GM23338 (cell line): ENCODE measurements at places on chromosomes 3 and 15. TPM values are rescaled to one million over a fixed set of nuclear protein-coding genes. Genes with fewer than 3 reads are reported as not detected.

DNA sequence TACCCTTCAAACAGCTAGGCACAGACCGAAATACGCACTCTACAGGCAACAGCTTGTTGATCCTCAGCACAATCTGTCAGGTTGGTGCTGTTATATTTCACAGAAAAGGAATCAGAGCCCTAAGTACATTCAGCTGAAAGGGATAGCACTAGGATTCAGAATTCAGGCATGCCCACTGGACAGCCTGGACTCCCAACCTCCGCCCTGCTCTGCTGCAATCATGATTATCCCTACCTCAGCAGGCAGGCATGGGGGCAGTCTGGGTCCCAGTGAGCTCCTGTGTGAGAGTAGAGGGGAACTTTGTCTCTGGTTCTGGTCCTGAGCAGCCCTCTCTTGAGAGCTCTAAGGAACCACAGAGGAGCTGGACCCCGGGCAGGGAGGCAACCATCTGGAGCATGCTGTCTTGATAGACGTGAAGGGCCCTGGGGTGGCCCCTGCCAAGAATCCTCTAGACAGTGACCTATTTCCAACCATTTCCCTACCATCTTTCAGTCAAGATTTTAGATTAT lies 23.4 kb upstream of the NOX5 start:
- no peak overlapping the region for H3K4me3 ChIP-seq
- peaks cover 10% of the 10 kb centered on the region for H3K4me1 ChIP-seq
- no peaks in the 10 kb centered on the region for H3K27me3 ChIP-seq

DNA sequence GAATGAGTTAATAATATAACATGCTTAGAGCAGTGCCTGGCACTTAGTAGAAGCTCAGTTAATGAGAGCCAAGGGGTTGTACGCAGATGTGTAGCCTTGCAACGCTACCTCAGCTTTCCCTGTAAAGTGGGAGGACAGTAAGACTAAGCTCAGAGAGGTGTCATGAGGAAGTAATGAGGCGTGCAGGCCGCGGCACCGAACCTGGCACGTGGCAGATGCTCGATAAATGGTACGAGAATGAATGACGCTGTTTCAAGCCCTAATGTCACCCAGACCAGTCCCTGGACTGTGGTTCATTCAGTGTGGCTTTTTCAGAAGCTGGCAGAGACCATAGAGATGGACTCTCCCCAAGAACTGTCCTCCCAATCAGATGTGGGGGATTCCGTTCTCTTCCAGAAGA lies 21.2 kb downstream of the GRIP2 start:
- no peaks in the 10 kb centered on the region for H3K4me1 ChIP-seq
- H3K27me3 ChIP-seq = no peaks in the 10 kb centered on the region
- H3K36me3 ChIP-seq = no peaks in the 10 kb centered on the region
- DNase-seq = no peak
- H3K4me3 ChIP-seq = no peak overlapping the region

Gene DNAH12
- 0.27 TPM in 1 of 2 replicates, not detected in the other for total RNA-seq

DNA sequence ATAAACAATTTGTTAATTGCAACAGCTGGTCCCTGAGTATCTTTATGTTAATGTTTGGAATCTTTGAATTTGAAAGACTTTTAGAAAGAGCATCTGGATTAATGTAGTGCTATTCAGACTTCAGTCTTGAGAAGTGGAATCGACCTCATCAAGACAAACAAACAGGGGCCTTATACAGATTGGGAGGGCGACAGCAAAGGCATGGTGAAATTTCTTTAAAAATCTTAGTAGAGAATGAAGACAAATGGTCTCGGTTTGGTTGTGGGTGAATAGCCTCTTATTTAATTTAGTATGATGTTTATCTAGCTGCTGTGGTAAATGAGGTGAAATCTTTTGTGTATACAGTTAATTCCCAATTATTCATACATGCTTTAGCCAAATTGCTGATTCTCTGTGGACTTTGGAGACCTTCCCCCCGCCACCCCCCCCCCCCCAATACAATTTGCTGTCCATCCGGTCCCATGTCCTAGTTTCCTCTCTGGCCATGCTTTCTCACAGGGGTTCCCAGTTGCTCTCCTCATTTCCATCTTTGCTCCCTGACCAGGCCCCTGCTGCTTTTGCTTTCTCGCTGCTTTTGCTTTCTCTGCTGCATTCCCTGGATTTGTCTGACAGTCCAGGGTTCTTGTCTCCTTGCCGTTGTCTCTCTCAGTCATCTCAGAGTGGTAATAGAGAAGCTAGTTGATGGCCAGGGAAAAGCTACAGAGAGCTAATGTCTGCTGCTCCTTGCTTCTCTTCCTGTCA lies 135.3 kb downstream of the FNDC3B start:
- no peaks in the 10 kb centered on the region for H3K27me3 ChIP-seq
- DNase-seq = peak; percentile 60
- H3K36me3 ChIP-seq = no peaks in the 10 kb centered on the region
- peaks cover 62% of the 10 kb centered on the region for H3K4me1 ChIP-seq

DNA sequence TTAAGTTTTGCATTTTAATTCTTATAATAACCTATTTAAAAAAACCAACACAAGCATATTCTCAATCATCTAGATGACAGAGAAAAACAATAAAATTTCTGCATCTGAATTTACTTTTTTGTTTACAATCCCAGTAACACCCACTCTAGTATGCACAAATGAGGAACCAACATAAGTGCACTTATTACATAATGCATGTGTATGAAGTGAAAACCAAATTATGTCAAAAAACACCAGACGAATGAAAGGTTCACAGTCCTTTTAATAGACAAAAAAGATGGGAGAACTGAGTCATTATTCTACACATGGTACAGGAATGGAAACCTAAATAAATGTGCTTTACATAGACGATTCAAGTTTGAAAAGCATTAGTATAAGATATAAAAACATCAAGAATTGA lies 91.7 kb downstream of the NR1I2 start:
- peaks cover 16% of the 10 kb centered on the region for H3K4me1 ChIP-seq
- H3K27me3 ChIP-seq = no peaks in the 10 kb centered on the region
- no peaks in the 10 kb centered on the region for H3K36me3 ChIP-seq
- no peak overlapping the region for H3K27ac ChIP-seq
- no peak overlapping the region for H3K4me3 ChIP-seq

Gene DUOX1
- total RNA-seq = 0.69 and 2.1 TPM in 2 replicates

DNA sequence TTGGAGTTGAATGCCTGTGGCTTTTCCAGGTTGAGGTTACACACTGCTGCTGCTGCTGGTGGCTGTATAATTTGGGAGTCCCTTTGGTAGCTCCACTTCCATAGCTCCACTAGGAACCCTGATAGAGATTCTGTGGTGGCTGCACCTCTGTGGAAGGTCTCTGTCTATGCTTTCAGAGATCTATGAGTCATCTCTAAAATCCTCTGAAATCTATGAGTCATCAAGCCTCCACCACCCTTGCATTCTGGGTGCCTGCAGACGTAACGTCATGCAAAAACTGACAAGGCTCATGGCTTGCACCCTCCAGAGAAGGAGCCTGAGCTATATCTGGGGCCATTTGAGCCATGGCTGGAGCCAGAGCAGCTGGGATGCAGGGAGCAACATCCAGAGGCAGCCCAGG lies 1037.0 kb upstream of the CFAP20DC start:
- H3K36me3 ChIP-seq = no peaks in the 10 kb centered on the region
- no peak overlapping the region for H3K27ac ChIP-seq
- H3K4me1 ChIP-seq = no peaks in the 10 kb centered on the region
- H3K4me3 ChIP-seq = no peak overlapping the region
- no peak for DNase-seq
- no peaks in the 10 kb centered on the region for H3K27me3 ChIP-seq

DNA sequence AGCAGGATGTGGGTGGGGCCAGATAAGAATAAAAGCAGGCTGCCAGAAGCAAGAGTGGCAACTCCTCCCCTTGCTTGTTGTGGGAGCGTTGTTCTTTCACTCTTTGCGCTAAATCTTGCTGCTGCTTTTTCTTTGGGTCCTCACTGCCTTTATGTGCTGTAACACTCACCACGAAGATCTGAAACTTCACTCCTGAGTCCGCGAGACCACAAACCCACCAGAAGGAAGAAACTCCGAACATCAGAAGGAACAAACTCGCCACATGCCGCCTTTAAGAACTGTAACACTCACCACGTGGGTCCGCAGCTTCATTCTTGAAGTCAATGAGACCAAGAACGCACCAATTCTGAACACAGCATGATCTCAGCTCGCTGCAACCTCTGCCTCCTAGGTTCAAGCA lies 72.9 kb downstream of the IL12A start:
- H3K27ac ChIP-seq = no peak overlapping the region
- H3K27me3 ChIP-seq = no peaks in the 10 kb centered on the region
- H3K4me1 ChIP-seq = no peaks in the 10 kb centered on the region
- DNase-seq = no peak

GRCh38 chr15:39785139-39785538 lies 2.5 kb upstream of the FSIP1 start:
- H3K36me3 ChIP-seq = no peaks in the 10 kb centered on the region
- H3K27me3 ChIP-seq = no peaks in the 10 kb centered on the region
- peak overlapping the region; percentile 8 for H3K4me3 ChIP-seq
- peak overlapping the region; percentile 47; the same call in 1 of the 2 replicates for H3K27ac ChIP-seq
- H3K4me1 ChIP-seq = peaks cover 64% of the 10 kb centered on the region

Gene SLC30A4
- total RNA-seq = 0.04 TPM in 1 of 2 replicates, not detected in the other

- H3K4me3 ChIP-seq = no peak overlapping the region
- H3K4me1 ChIP-seq = peaks cover 19% of the 10 kb centered on the region
- H3K27ac ChIP-seq = no peak overlapping the region
- peaks cover 15% of the 10 kb centered on the region for H3K36me3 ChIP-seq
- no peak for DNase-seq
- no peaks in the 10 kb centered on the region for H3K27me3 ChIP-seq
Observed at GRCh38 chr3:146581080-146581601, 24.0 kb downstream of the PLSCR5 start.

GRCh38 chr15:58327958-58328357 lies 103.8 kb upstream of the LIPC start:
- H3K27me3 ChIP-seq = no peaks in the 10 kb centered on the region
- no peak for DNase-seq
- no peak overlapping the region for H3K27ac ChIP-seq
- no peak overlapping the region for H3K4me3 ChIP-seq
- no peaks in the 10 kb centered on the region for H3K36me3 ChIP-seq
- peaks cover 32% of the 10 kb centered on the region for H3K4me1 ChIP-seq

Gene PLS1
- 39.0 and 42.2 TPM in 2 replicates for total RNA-seq

- no peaks in the 10 kb centered on the region for H3K4me1 ChIP-seq
- no peaks in the 10 kb centered on the region for H3K27me3 ChIP-seq
- no peaks in the 10 kb centered on the region for H3K36me3 ChIP-seq
- DNase-seq = no peak
Observed at GRCh38 chr3:119762876-119763275, 19.0 kb upstream of the NR1I2 start.

Gene OXTR
- 7.8 and 9.3 TPM in 2 replicates for total RNA-seq

- no peaks in the 10 kb centered on the region for H3K36me3 ChIP-seq
- H3K4me3 ChIP-seq = no peak overlapping the region
- 0 out of 2 replicates have a peak, but pooled peaks cover 6% of the 10 kb centered on the region for H3K4me1 ChIP-seq
- H3K27me3 ChIP-seq = peaks cover 23% of the 10 kb centered on the region
- DNase-seq = no peak
- no peak overlapping the region for H3K27ac ChIP-seq
Observed at GRCh38 chr3:130340766-130341165, 4.7 kb upstream of the COL6A5 start.

Gene GOLGA8J
- total RNA-seq = not detected in 2 replicates
